Stimulated activated naive CD4-positive, alpha-beta T cell treated with Interleukin-2 at 50 U/mL for 16 hours (primary cell): ENCODE measurements at places on chromosomes 7 and 10.

- no peak for DNase-seq
These were observed 64.6 kb upstream of the CREB5 start for GRCh38 chr7:28347475-28348318.

GRCh38 chr7:85947767-85948166 is 695.9 kb upstream of the GRM3 start:
- no peak for DNase-seq

DNA sequence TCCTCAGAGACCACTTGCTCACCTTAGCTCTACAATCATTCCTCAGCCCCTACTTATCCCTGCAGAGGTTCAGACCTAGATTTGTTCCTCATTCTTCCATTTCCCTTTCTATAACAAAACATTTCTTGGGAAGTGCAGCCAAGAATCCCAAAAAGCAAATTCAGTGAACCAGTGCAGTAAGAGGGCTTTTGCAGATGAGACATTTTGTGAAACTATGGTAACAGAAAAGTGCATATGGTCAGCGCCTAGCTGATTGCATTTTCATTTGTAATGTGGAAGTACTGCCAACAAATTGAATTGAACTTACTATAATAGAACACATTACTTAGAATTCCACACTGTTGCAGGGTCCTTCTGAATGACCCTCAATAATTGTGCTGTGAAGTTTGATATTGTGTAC is 18.6 kb downstream of the AGMO start:
- no peak for DNase-seq

GRCh38 chr10:112535531-112535951 is 88.5 kb downstream of the VTI1A start:
- no peak for DNase-seq

DNA sequence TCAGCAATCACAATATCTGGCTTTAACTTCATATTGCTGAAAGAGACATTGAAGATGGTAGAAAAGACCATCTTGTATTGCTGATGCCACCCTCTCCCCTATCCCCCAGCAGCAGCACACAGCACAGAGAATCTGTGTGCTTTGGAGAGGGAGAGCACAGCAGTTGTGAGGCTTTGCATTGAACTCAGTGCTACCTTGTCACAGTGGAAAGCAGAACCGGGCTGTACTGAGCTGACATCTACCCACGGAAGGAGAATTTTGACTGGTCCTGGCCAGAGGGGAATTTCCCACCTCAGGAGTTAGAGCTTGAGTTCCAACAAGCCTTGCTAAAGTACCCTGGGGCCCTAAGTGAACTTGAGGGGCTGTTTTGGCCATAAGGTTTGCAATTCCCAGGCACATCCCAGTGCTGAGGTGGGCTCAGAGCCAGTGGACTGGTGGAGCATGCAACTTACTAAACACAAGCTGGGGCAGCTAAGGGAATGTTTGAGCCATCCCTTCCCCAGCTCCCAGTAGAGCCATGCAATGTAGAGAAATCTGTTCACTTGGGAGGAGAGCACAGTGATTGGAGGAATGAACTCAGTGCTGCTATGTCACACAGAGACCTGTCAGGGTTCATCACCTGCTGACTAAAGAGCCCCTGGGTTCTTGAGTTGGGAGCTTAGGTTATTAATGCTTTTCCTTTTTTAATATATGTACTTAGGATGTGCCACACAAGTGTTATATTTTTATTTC is 62.1 kb downstream of the OR13A1 start:
- DNase-seq: no peak

GRCh38 chr10:122446668-122447423 is 7.6 kb upstream of the ARMS2 start:
- no peak for DNase-seq

- DNase-seq: peak; percentile 3
These were observed 84.5 kb downstream of the AOAH start for GRCh38 chr7:36639826-36640225.

- DNase-seq: no peak
These were observed 188.3 kb downstream of the DGKB start for GRCh38 chr7:14714161-14714728.

DNA sequence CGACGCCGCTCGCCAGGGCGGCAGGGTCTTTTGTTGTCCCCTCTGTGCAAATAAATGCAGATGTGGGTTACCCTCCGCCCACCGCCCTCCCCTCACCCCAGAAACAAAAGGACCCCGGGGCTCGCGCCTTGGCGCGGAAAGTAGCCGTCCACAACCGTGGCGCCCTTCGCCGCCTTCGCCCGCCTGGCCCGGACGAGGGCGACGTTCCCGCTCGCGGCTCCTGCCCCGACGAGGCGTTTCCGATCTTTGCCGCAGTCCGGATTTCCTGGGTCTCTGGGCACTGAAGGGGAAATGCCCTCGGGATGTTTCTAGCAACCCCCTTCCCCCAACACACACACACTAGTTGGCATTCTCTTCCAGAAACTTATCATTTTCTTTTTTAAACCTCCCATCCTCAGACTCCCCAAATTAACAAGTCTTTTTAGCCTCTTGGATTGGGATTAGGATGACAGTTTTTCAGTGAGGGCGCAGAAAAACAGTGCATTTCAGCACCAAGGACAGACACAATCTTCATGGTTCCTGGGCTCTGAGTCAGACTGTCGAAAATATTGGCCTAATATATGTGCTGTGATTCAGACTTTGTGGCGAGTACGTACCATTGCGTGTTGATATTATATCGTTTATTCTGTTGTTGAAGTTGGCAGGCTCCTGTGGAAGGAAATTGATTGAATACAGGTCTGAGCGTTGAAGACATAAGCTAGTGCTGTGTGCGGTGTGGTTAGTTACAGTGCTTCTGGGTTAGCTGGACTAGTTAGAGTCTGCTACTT is 771 bp downstream of the PHYHIPL start:
- no peak for DNase-seq

DNA sequence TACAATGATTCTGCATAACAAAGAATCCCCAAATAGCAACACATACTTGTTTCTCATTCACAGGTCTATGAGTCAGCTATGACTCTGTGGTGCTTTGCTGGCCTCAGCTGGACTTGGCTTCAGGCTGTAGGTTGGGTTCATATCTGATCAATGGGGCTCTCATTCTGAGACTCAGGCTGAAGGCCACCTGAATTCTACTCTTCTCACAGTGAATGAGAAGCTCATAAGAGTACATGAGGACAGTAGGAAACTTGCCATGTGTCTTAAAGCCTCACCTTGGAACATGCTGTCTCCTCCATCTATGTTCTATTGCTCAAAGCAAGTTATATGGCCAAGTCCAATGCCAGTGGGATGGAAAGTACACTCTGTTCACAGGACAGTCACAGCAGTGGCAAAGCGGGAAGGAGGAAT is 292.9 kb downstream of the BMPER start:
- DNase-seq: no peak

- DNase-seq: no peak
These were observed 61.0 kb upstream of the SMIM30 start for GRCh38 chr7:113179313-113179712.

DNA sequence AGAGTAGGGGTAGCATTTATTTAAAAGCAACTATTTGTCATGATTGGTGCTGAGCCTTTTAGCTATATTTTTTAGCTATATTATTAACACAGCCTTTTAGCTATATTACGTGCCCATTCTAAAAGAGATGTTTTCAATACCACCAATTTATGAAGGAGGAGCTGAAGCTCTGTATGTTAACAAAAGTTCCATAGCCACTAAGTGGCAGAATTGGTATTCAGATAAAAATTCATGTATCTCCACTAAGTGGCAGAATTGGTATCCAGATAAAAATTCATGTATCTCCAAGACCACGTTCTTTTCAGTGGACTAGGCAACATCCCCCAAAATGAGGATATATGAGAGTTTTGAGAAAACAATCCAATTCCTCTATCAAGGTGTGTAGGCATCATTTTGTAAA is 268.6 kb downstream of the HGF start:
- no peak for DNase-seq

GRCh38 chr10:74381291-74381853 is 230.4 kb downstream of the ADK start:
- DNase-seq: no peak

DNA sequence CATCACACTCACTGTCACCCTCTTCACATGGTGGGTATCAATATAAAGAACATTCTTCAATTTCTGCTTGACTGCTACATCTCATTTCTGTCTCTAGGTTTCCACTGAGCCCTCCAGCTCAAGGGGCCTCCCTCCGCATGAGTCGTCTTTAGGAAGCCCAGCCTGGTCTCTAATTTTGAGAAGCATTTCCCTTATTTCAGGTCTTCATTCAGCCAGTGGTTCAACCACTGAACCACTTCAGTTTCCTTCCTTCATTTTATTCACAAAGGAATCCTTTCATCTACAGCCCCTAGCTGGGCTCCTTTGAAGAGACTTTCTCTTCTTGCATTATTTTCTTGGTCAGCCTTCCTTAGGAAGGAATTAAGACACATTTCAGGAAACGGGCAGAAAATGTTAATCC is 257.4 kb downstream of the KCNMA1 start:
- DNase-seq: no peak

DNA sequence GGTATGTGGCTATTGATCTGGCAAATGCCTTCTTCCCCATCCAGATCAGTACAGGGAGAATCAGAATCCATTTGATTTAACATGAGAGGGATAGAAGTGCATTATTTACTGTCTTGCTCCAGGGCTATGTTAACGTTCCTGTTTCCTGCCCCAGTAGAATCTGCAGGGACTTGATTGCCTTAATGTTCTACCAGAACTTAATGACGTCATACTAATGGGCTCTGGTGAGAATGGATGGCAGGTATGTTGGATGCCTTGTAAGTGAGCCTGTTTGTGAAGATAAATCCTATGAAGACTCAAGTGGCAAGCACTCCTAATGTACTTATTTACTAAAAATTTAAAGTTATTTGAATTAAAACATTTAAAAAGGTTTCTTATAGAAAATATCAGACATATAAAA is 44.5 kb upstream of the CHCHD3 start:
- no peak for DNase-seq

GRCh38 chr10:31318382-31318853 is 598 bp upstream of the ZEB1 start:
- peak; percentile 75 for DNase-seq

GRCh38 chr7:22765609-22766008 is 38.6 kb downstream of the IL6 start:
- no peak for DNase-seq

- DNase-seq: no peak
These were observed 554.0 kb downstream of the MDFIC start for GRCh38 chr7:115475761-115476385.

GRCh38 chr10:93775356-93775755 is 17.6 kb downstream of the LGI1 start:
- no peak for DNase-seq

DNA sequence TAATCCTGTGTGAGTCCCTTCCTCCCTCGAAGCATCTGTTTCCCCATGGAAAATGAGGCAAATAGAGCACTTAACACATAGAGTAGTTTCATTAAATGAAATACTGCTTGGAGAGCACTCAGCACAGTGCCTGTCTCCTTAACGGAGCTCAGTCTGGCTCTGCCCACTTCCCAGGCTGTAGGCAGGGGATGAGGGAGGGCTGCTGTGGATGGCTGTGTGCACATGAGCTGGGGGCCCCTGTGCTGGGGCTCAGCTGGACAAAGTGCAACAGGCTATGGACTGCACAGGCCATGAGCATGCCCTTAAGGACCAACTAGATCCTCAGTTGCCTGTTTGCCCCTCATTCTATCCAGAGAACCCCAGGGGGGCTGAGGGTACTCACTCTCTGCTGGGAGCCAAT is 14.5 kb downstream of the ZCCHC24 start:
- DNase-seq: no peak

GRCh38 chr7:98520356-98520951 is 96.6 kb upstream of the NPTX2 start:
- DNase-seq: no peak

GRCh38 chr7:107023522-107024151 is 20.9 kb upstream of the PRKAR2B start:
- no peak for DNase-seq

- no peak for DNase-seq
These were observed 103.1 kb upstream of the AFAP1L2 start for GRCh38 chr10:114507449-114507848.

DNA sequence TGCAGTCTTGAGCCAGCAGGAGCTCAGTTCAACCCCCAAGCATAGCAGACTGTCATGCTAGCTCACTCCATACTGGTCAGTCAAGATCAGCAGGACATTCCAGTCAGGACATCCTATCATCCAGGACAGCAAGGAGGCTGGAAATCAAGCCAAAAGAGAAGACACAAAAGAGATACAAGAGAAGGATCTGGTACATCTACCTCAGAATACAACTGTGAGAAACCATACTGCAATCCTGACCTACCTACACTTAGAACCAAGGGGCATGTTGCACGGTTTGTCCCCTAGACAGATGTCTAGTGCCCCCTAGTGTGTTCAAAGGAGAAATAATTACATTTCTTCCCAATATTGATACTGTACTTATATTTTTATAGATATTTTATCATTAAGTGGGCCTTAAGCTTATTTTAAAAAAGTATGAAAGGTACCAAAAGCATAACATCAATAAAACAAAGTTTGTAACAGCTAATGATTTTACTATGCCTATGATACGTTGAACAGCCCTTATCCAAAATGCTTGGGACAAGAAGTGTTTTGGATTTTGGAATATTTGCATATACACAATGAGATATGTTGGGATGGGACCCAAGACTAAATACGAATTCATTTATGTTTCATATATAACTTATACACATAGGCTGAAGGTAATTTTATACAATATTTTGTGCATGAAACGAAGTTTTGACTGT is 26.7 kb downstream of the ERCC6 start:
- no peak for DNase-seq

DNA sequence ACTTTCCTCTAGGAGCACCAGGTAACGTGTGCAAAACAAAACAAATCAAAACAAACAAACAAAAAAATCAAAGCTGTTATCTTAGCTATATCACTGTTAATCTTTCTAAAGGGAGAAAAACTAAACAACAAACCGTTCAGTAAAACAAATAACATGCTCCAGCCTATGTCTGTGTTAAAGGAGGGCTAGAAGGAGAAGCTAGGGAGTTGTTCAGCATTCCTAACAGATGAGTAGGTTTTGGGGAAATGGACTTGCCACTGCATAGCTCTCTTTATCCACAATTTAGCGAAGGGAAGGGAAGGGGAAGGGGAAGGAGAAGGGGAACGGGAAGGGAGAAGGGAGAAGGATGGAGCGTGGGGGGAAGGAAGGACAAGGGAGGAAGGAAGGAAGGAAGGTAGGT is 134.2 kb upstream of the AKR1E2 start:
- DNase-seq: no peak

DNA sequence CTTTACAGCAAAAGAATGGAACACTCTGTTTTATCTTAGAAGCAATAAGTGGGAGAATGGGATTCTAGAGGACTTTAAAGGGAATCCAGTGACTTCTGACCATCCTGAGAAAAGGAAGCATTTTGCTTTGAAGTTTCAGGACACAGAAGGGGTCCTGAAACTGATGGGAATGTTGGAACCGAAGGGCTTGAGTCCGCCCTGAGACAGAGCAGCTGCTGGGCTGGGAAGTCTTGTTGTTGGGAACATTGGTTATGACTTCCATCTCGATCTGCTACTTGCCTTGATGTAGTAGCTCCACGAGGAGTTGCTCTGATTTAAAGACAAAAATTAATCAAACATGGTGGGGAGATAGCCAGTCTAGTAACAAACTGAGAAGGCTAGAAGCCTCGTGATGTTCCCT is 177.6 kb downstream of the JCAD start:
- DNase-seq: no peak
